ENCODE measurements at places on chromosomes 3 and 15.

DNA sequence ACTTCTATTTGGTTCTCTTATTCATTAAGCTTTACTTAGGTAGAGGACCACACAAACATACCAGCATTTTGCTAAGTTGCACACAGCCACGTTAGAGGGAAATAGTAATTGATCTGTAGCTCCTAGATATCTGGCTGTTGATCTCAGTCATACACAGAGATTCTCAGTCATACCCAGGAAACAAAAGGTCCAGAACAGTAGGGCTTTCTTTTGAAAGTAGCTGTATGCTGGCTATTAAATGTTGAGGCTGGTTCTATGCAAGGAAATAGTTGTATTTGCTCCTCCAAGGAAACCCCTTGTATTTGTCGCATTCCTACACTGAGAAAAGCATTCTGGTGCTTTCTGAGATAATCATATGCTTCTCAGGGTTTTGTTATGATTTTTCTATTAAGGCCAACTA is 523.8 kb downstream of the SOX2 start:
- DNase-seq, result no peak

- DNase-seq, result no peak
Observed at GRCh38 chr15:40070166-40070557, 31.2 kb upstream of the SRP14 start.

DNA sequence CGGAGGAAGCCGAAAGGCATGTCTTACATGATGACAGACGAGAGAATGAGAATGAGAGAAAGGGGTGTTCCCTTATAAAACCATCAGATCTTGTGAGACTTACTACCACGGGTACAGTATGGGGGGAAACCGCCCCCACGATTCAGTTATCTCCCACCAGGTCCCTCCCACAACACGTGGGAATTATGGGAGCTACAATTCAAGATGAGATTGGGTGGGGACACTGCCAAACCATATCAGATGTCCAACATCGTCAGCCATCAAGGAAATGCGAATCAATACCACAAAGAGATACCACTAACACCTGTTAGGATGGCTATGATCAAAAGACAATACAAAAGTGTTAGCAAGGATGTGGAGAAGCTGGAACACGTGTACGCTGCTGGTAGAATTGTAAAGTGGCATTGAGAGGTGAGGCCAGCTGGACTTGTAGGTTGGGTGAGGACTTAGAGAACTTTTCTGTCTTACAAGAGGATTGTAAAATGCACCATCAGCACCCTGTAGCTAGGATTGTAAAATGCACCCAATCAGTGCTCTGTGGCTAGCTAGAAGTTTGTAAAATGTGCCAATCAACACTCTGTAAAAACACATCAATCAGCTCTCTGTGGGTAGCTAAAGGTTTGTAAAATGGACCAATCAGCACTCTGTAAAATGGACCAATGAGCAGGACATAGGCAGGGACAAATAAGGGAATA is 37.5 kb downstream of the VGLL4 start:
- DNase-seq, result no peak

DNA sequence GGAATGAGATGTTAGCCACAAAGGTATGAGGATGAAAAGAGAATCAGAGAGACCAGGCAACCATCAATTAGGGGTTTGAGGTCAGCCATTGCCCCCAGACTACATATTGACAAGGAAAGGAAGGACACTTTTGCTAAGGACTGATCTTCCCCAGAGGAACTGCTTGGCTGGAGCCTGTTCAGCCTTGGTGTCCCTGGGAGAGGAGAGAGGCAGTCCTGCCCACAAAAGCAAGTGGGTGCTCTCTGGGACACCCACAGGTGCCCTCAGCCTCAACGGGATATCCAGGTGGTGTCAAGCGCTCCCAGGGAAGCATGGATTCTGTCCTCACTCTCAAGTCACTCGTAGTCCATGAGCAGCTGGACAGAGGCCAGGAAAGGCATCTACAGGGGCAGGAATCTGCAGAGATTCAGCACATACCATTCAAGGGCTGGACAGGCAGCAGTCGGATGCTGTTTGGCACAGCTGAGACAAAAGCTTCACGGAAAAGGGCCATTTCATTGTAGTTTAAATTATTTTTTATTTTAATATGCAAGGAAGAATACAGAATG is 166.2 kb downstream of the UACA start:
- no peak for DNase-seq
